Activated T-cell treated with anti-CD3 and anti-CD28 coated beads, Interleukin-2, amount 50 U/mL, for 4 hours (primary cell): ENCODE measurements at places on chromosomes 3 and 15.

DNA sequence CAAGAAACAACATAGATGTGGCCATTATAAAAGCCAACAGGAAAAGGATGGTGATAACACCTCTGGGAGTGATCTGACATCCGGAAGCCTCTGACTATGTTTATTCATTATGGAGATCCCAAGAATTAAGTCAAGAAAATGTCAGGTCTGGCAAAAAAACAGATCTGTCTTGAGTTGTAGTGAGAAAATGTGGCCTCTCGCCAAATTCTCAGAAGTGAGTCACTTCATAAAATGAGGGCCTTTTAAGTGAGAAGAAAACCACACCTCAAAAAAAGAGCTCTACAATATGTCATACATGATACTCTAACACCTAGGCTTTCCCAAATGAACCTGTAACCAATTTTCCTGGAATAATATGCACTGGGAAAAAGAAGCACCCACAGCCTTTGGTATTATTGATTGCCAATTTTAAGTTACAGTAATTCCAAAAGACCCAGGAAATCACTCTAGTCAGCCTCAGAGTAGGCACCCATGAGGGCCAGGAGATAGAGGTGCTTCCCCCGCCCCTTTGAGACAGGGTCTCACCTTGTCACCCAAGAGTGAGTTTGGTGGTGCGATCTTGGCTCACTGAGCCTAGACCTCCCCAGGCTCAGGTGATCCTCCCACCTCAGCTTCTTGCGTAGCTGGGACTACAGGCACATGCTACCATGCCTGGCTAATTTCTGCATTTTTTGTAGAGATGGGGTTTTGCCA is 38.0 kb downstream of the CCR3 start:
- DNase-seq: peak; percentile 40

DNA sequence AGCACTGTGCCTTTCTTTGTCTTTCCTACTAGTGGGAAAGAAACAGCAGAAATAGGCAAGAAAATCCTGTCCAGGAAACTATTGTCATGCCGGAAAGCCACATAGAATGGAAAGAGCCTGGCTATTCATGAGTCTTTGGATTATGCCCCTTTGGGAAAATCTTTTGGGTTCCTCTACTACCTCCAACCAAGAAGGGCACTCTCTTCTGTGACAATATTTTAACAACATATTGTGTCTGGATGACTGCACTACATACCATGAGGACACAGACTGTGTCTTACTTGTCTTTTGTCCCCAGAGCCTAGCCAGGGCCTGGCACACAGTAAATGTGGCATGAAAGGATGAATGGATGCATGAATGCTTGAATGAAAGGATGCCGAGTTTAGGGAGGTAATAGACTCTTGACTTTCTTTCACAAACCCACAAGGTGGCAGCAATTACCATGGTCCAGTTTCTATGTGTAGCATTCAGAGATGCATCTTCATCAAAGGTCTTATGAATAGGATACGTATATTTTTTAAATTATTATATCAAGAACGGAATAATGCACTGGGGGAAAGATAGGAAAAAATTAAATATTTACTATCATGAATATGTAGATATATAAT is 30.3 kb downstream of the ARL14 start:
- DNase-seq: no peak

- no peak for DNase-seq
These were observed 11.7 kb upstream of the WNT7A start for GRCh38 chr3:13891492-13892073.

DNA sequence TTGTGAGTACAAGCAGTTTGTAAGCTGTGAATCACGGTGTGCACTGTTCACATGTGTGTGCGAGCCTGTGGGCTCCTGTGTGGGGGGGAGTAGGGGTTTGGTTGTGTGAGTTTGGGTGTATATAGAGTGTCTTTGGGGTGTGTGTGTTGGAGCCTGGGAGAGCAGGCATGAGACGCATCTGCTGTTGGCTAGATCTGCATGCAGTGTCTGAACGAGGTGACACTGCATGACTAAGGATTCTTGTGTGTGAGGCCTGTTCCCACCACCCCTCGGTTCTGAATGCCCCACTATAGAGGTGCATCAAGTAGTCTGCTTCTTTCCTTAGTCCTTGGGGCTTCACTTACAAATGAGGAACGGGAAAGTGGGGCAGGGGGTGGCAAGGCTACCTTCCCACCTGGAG is 68.4 kb downstream of the MAGEF1 start:
- no peak for DNase-seq

DNA sequence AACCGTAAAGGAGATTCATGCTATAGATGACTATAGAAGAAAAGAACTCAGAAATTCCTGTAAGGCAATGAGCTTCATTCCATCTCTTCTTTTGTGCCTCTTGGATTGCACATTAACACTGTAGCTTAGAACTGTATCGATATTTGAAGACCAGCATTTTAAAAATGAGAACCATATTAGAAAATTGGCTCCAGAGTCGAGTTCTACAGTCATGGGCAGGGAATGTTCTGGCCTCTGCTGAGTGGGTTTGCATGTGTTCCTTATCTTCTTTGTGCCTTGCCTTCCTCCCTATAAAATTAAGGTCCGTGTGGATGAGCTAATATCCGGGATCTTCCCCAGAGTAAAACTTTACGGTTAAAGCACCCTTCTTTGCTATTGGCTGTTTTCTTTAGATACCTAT is 77.4 kb upstream of the PLCL2 start:
- no peak for DNase-seq

DNA sequence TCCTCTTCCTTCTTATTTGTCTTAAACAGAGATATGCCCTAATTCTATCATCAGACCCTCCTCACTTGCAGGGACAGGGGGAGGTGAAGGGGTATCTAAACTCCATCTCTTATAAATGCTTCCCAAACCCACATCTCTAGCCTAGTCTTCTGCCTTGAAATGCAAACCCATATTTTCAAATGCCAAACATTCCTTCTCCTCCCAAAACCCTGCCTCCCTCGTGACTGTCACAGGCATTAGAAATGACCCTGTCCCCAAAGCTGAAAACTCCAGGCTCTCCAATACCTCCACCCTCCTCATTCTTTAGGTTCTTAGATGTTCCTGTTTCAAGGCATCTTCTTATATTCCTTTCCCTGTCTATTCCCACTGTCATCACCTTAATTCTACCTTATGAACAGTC is 191.0 kb downstream of the ERC2 start:
- no peak for DNase-seq

DNA sequence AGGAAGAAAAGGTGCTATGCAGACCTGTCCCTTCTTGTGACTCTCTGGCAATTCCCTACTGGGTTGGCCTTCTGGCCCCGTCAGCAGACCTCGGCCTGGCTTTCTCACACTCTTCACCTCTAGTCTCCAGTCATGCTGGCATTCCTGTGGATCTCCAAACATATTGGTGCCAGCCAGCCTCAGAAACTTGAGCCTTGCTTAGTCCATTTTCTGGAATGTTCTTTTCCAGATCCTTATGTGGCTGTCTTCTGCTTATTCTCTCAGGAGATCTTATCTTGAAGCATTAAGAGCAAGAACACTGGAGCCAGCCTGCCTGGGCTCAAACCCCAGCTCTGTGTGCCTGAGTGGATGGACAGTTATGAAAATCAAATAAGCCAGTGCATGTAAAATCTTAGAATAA is 88.2 kb upstream of the NTRK3 start:
- no peak for DNase-seq

GRCh38 chr15:53324061-53324460 is 435.4 kb downstream of the WDR72 start:
- no peak for DNase-seq

DNA sequence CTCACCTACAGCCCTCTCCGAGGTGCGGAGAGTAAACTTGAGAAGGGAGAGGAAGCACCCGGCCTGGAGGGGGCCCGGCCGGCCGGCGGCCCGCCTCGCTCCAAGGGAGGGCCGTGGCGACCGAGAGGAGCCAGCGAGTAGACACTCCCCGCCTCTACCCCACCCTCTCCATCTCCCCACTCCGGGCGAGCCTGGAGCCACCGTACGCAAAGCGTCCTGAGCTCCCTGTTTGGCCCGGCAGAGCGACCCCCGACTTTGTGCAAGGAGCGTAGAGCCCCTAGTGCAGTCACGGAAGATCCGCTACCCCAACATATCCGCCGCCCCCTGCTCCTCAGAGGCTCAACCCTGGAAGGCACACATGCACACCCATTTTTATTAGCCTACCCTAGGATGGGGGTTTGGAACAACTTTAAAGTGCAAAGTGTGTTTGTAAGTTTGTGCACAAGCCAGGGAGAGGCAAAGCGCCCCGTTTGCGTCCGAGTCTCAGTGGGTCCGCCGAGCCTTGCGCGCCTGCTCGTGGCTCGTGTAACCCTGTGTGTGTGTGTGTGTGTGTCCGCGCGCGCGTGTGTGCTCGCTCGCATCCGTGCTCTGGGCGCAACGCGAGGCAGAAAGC is 508 bp upstream of the SMAD6 start:
- DNase-seq: no peak

- no peak for DNase-seq
These were observed 123.4 kb downstream of the CHSY1 start for GRCh38 chr15:101128221-101129015.

- DNase-seq: no peak
These were observed 24.5 kb downstream of the SRPRB start for GRCh38 chr3:133830071-133830470.

- DNase-seq: no peak
These were observed 13.6 kb upstream of the LACTB start for GRCh38 chr15:63107895-63108546.

DNA sequence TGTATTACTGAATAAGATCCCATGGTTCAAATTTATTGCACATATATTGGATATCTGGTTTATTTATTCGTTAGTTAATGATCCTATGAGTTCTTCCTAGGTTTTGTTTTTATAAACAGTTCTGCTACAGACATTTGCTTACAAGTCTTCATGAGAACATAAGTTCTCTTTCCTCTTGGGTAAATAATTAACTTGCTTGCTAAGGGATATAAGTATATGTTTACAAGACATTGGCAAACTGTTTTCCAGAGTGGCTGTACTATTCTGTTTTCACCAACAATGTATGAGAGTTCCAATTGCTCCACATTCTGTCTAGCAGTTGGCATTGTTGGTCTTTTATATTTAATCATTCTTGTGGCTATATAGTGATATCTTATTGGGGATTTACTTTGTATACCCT is 341.8 kb upstream of the GBE1 start:
- DNase-seq: no peak

GRCh38 chr3:191030929-191031328 is 168.1 kb upstream of the OSTN start:
- DNase-seq: no peak

- no peak for DNase-seq
These were observed 290.1 kb downstream of the MFSD1 start for GRCh38 chr3:159091936-159092335.
